ENCODE measurements at places on chromosomes 1 and 21.

DNA sequence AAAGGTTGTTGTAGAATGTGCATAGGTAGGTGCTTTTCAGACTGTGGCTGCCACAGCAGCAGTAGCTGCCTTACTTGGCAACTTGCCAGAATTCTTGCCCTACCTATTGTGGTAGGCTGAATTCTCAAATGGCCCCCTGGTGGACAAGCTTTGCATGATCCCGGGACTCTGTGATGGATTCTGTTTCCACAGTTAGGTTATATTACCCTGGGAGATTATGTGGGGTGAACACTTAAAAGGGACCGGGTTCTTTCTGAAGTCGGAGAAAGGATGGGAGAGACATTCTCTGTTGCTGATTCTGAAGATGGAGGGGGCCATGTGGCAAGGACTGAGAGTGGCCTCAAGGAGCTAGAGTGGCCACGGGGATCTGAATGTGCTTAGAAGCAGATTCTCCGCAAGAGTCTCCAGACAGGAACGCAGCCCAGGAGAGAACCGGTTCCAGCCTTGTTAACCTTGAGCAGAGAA is 32.1 kb upstream of the KCNE1 start:
- peak; percentile 80 for DNase-seq

DNA sequence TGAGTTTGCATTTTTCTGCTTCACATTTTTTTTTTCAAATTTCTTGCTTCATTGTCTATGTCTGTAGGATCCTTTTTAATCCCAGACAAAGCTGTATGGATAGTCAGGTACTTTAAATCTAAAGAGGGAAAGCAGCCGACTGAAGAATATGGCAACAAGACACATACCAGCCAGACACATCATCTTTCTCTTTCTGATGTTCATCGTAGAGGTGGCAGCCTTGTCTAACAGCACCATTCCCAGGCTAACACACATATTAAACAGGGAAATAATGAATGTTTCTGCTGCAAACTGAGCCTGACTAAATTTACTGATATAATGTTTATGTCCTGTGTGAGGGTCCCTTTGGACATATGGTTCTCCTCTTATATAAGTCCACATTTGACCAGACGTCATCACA is 3.7 kb upstream of the TEKT2 start:
- no peak for DNase-seq

DNA sequence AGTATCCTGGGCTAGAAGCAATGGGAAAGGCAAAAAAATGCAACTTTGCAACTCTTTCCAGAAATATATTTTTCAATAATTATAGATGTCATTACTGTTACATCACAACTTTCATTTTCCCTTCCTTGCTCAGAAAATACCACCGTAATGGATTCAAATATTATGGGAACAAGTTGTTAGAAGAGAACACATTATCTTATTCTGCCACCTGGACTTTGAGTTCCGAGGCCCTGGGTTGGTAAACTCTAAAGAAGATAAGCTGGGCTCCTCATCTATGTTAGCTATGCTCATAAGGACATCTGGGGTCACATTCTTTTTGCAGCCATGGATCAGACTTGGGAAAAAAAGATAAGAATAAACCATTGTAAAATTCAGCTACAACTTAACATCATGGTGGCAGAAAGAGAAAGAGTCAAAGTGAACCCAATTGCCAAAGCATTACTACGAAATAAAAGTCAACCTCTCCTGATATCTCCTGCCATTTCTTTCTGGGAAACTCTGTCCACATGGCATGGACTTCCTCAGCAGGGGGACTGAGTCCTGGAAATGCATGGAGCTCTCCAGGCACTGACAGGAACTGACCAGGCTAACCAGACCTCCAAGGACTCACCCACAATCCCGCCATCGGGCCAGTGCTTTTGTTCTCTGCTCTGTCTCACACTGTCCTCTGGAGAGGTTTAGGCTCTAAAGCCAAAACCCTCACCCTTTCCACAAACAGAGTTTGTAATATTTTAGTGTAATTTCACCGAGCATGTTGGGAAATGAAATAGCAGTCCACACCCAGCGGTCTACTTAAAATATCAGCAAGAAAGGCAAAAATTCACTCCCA is 499.1 kb upstream of the RUNX1 start:
- peak; percentile 53 for DNase-seq

DNA sequence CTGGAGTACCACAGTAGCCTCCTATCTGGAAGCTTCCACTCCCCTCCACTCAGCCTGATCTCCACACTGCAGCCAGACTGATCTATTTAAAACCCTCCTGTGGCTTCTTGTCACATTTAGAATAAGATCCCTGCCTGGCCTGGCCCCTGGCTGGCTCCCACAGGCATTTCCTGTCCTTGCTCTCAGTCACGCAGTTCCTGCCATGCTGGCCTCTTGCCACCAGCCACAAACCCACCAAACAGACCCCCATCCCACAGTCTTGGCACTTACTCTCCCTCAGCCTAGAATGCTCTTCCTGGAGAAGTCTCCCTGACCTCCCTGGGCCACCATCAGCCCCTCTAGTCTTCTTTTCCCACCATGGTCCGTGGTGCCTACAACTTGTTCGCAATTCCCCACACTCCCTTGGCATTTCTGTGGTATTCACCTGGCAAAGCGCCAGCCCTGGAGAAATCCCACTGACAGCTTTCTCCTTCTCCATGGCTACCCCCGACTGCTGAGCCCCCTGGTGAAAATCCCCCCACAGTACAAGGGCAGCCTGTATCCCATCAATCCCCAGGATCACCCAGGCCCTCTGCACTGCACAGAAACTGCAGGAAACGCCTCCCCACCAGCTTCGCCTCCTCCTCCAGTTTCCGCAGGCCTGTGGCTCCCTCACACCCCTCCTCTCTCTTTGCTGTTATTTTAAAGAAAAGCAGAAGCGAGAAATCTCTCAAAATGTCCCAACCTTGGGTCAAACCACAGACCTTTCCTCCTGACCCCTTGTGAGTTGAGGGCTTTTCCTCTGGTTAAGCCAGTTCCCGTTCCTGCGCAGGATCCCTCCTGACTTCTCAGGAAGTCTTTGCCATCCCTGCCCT is 94.5 kb downstream of the SYT2 start:
- no peak for DNase-seq

DNA sequence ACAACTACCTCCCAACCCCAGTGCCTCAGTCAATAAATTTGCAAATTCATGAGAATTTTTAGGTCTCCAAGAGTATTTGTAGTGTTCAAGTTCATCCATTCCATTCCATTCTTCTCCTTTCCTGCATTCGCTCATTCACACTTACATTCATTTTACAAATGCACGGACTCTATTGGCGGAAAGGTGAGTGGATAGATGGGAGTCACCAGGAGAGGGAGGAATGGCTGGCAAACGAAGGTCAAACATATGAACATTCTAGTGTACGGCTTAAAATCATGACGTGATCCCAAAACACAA is 2.5 kb downstream of the LORICRIN start:
- DNase-seq: no peak

DNA sequence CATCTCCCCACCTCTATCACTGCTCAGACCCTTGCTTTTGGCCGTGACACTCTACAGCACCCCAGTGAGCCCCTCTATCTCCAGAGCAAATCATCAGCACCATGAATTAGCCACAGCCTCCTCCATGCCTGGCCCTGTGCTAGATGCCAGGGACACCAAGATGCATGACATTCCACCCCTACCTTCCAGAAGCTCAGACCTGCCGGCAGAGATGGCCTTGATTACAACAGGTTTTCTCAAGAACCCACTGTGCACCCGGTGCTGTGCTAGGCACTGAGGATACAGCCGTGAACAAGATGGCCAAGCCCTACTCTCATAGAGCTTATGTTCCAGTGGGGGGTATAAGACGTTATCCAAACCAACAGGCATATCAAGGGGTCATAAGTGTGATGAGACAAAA is 30.6 kb downstream of the CDK18 start:
- peak; percentile 32 for DNase-seq
